ENCODE measurements at places on chromosomes 6 and 20.
A peak's percentile ranks its signal among the peaks of the same experiment; 100 is the strongest.

GRCh38 chr20:64084685-64085152 lies 521 bp upstream of the LKAAEAR1 start:
- no peak for DNase-seq

GRCh38 chr6:90314514-90314913 lies 17.9 kb upstream of the BACH2 start:
- no peak for DNase-seq

- no peak for DNase-seq
Measured at GRCh38 chr20:31811796-31812728, 7.1 kb upstream of the MYLK2 start.

DNA sequence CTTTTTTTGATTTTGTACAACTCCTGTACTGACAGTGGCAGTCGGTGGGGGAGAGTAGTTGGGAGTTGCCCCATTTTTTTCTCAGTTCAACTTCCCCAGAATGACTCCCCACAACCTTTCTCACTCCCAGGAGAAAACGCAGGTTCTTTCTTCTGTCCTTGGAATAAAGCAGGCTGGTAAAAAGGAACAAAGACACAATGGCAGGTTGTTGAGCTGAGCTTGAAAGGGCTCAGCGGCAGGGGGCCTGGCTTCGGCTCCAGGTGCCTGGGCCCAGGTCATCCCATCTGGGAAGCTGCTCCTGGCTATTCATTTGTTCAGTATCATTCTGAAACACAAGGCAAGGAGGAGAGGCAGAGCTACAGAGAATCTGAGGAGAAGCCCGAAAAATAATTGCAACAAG lies 46.2 kb downstream of the PROKR2 start:
- DNase-seq = no peak

- peak; percentile 60 for DNase-seq
Measured at GRCh38 chr6:137973201-137973600, 106.1 kb downstream of the TNFAIP3 start.

DNA sequence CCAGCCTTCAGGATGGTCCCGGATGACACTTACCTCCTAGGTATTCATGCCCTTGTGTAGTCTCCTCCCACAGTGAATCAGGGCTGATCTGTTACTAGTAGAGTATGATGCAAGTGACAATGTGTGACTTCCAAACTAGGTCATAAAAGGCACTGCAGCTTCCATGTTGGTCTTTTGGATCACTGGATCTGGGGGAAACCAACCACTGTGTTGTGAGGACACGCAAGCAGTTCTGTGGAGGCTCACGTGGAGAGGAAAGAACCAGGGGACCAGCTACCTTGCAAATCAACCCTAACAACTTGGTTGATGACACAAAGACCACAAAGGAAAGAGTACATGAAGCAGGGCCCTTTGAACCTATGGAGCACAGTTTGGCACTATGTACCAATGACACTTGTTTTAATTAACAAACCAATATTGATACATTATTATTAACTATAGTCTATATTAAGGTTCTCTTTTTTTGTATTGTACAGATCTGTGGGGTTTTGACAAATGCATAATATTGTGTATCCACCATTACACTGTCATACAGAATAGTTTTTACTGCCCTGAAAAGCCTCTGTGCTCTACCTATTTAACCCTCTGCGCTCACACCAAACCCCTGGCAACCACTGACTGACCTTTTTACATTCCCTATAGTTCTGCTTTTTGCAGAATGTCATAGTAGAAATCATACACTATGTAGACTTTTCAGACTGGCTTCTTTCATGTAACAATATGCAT lies 16.3 kb upstream of the SDCBP2 start:
- no peak for DNase-seq

DNA sequence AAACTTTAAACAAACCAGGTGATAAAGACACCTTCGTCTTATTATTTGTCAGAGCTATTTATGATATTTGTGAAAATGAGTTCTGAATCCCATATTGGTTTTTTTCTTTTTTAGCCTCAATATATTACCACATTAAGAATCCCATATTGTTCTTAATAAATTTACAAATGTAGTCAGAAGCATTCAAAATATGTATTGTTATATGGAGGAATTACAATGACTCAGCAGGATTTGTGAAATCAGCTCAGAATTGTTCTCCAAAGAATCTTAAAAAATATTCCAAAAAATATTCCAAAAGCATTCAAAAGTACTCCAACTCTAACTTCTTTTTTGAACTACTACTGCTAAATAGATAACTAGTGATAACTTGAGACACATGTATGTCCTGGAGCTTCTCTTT lies 6.5 kb upstream of the ZNF343 start:
- DNase-seq = no peak

GRCh38 chr6:80477591-80477990 lies 371.1 kb downstream of the BCKDHB start:
- DNase-seq = no peak

GRCh38 chr6:16619777-16620176 lies 141.5 kb downstream of the ATXN1 start:
- DNase-seq = no peak

DNA sequence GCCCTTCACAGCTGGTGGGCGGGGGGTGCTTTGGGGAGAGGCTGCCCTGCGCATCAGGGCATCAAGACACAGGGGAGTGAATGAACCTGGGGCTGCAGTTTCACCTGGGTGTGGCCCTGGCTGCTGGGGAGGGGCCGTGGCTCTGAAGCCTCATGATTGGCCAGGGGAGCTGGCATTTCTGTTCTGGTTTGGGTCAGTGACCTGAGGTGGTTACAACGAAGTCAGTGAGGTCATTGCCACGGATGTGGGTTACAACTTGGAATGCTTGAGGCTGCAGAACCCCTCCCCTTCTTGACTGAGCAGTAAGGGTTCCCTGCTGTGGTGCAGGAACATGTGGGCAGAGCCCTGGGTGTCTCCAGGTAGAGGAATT lies 3.0 kb downstream of the TCEA2 start:
- DNase-seq = peak; percentile 78

DNA sequence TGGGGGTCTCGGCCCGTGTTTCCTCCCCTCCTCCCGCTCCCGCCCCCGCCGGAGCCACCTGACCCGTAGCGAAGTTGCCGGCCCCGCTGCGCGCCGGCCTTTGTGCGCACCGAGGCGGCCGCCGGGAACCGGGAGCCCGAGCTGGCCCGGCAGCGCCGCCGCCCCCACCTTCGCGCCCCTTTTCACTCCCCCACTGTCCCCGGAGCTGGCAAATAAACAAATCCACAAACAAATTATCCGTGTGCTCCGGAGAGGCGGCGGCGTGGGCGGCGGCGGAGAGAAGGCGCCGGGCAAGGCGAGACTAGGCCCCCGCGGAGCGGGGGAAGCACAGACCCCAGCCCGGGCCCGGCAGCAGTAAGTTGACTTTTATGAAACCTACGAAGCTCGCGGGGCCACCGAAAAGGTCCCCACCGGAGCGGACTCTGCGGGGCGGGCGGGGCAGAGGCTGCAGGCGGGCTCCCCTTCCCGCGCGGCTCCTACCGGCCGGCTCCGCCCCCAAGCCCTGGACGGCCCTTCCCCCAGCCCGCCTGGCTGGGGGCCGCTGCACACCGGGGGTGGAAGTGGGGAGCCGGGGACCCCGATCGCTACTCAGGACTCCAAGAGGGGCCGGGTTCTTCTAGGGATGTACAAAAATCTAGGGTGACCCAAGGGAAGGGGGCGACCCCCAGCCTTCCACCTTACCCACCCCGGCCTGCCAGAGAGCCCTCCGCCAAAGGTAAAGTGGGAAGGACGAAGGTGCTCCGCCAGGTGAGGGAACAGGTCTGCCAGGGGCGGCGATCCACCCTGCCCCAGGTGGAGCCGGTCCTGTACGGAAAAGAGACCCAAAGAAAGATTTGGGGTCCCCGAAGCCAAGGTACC lies 40.7 kb downstream of the YTHDF1 start:
- DNase-seq = no peak

DNA sequence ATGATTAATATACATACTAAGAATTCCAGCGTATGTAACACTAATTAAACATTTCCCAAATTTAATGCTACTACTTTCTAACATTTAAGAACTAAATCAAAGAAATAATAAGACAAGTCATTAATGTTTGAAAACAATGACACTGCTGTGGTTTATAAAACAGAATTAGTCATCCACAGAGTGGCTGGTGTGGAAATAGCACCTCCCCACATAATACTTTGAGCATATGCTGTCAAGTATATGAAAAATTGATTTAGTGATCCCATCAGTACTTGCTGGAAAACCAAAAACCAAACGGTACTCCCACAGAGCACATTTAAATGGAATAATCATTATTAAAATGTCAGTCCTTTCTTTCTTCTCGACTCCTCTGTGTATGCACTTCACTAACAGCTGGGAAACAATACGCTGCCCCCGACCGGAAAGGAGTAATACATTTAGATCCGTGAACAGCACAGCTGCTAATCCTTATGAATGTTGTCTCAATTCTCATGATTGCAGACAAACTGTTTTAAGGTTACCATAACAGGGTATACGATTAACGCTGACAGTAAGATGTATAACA lies 78.4 kb downstream of the PREP start:
- peak; percentile 24 for DNase-seq

GRCh38 chr6:42352856-42353564 lies 98.7 kb downstream of the TRERF1 start:
- peak; percentile 62 for DNase-seq

Data from AG20443 (cell line).